ENCODE measurements at places on chromosomes 3 and 15.

GRCh38 chr3:159128628-159129027 is 326.8 kb downstream of the MFSD1 start:
- no peak for DNase-seq

GRCh38 chr15:66149871-66150270 is 103.7 kb downstream of the MEGF11 start:
- no peak for DNase-seq

DNA sequence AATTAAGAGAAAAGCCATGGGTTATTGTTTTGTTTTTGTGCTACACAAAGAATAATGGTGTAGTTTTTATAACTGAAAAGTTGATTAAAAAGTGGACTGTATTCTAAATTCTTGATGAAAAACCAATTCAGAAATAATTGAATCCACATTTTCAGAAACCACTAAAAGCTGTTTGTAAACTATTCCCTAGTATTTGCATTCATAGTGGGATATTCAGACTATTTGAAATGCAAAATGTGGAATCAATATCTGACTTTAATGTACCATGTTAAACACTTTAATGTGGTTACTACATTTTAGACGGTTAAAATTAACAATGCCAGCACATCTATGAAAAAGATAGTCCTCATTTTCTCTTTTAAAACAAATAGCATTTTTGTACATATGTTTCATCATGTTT is 104.6 kb downstream of the ZIC4 start:
- DNase-seq, result no peak

DNA sequence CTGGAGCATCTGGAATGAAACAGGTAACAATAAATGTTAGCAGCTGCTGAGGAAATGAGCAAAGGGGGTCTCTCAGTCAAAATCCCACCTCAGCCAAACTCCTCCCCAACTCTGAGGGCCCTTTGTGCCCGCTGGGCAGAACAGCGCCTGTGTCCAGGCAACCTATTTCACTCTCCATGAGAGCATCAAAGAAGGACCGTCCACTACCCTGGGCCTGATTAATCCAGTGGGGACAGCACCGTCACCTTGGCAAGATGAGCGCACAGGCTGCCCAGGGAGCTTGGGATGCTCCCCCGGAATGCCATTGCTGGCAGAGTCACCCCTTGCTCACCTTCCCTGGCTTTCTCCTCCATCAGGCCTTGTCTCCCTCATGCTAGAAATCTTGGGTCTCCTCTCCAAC is 97.4 kb upstream of the HACD2 start:
- DNase-seq, result no peak

DNA sequence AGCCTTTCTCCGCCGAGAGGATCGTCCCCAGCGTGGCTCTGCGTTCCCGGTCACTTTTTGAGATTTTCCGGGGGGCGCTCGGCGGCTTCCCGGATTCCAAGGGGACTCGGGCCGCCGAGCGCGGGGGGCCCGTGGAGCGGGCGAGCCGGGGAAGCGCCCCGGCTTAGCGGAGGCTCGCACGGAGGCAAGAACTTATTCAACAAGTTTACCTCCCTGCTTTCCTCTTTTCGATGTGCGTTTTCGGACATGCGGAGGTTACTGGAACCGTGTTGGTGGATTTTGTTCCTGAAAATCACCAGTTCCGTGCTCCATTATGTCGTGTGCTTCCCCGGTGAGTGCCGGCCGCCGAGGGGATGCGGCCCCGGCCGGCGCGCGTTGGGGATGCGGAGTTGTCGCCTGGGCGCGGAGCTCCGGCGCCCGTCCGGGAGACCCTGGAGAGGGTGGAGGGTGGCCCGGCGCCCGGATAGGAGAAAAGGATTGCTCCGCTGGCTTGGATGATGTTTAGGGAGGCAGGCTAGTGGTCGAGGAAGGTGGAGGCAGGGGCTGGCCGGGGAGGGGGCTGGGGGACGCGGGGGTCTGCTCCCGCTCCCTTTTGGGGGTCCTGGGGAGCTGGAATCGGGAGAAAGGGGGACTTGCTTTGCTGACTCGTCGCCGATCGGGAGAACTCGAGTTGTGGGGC is 810 bp downstream of the PTPRG start:
- peak; percentile 46 for DNase-seq

GRCh38 chr3:3309887-3310286 is 130.4 kb upstream of the CRBN start:
- DNase-seq, result no peak

GRCh38 chr3:104044002-104044401 is 1322.7 kb upstream of the ALCAM start:
- DNase-seq, result no peak

DNA sequence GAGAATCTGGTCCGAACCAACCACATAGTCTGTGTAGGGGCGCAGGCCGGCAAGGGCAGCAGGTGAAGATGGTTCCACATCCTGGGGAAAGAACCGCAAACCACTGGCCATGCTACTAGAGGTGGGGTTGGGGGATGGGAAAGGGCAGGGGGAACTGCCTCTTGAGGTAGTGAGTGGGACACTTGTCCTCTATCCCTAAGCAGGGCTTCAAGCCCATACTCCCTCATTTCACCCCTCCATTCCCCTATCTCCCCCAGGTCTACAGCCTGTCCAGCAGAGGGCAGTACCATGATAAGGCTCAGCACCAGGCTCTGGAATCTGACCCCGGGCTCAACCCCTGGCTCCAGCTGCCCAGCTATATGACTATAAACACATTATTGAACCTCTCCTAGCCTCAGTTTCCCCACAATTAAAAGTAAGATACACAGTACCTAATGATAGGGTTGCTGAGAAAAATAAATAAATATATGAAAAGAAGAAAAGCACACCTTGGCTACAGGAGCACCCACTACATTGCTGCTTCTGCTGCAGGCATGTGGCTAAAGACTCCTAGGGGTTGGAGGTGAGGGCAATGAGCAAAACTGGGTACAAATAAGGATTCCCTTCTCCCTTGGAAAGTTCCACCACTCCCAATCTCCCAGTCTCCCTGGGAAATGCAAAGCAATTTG is 6.3 kb downstream of the GORASP1 start:
- no peak for DNase-seq
